Fibroblast of skin of scalp (primary cell): ENCODE measurements at places on chromosomes 12 and 14.

- DNase-seq, result peak; percentile 42
These were observed 455 bp downstream of the ATP6V1D start for GRCh38 chr14:67358924-67359774.

DNA sequence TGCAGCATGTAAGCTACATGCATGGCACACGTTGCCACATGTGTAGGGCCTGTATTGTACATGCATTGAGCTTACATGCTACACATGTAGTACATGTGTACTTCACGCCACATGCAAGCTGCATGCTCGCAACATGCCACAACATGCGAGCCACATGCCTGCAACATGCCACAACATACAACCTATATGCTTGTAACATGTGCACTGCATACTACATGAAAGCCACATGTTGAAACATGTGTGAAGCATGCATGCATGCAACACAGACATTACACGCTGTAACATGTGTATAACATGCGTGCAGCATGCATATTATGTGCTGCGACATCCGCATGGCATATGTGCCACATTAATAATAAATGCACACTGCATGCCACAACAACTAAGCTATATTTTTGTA lies 9.1 kb upstream of the TMTC1 start:
- DNase-seq, result no peak

DNA sequence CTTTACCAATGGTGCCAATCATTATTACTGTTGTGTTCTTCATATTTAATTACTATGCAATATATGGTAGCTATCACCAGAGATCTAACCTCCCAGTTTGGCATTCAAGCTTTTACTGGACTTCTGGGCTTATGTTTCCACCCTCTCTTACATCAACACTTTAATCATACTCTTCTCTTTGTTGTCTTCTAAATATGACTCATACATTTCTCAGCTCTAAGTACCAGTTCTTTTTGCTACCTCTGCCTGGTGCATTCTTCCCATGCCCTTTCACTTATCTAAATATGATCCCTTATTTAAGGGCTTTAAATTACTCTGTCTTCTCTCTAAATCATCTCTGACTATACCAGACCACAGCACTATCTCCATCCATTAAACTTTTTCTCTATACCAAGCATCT lies 246.1 kb upstream of the CCDC196 start:
- peak; percentile 3 for DNase-seq

DNA sequence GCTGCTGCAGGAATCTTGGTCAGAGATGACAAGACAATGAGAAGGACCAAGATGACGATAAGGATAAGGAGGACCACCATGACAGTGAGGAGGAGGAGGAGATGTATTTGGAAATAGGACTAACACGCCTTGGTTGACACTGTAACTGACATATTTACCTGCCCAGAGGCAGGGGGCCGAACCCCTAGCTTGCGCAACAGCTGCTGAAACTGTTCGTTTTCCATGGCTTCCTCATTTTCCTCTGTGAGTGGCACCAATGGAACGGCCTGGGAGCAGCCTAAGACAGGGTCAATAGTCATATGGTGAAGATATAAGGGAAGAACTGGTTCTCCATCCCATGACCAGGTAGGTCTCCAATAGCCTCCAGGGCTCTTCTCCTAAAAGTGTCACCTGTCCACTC lies 28.8 kb downstream of the TIMELESS start:
- DNase-seq, result no peak

- no peak for DNase-seq
These were observed 444.9 kb upstream of the FOXG1 start for GRCh38 chr14:28321475-28322244.

DNA sequence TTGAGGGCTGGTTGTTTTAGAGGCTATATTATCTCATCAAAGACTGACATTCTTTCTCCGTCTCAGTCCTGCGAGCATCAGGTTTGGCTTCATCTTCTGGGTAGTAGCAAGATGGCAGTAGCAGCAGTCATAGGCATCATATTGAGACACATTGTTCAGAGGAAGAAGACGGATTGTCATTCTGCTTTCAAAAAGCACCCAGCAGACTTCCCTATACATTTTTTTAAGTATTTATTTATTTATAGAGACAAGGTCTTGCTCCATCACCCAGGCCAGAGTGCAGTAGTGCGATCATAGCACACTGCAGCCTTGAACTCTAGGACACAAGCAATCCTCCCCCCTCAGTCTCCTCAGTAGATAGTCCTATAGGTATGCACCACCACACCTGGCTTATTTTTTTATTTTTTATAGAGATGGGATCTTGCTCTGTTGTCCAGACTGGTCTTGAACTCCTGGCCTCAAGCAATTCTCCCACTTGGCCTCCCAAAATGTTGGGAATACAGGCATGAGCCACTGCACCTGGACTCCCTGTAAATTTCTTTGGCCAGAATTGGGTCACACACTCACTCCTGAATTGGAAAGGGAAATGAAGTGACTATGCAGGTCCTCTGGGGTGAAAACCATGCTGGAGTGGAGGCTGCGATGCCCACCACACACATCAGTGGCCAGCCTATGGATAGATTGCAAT lies 125.4 kb downstream of the SLC38A6 start:
- no peak for DNase-seq

- no peak for DNase-seq
These were observed 7.7 kb downstream of the FOS start for GRCh38 chr14:75286313-75286712.

- DNase-seq, result no peak
These were observed 16.4 kb upstream of the PRIMA1 start for GRCh38 chr14:93804654-93805053.

- no peak for DNase-seq
These were observed 60.1 kb downstream of the FOXN3 start for GRCh38 chr14:89356927-89357326.

DNA sequence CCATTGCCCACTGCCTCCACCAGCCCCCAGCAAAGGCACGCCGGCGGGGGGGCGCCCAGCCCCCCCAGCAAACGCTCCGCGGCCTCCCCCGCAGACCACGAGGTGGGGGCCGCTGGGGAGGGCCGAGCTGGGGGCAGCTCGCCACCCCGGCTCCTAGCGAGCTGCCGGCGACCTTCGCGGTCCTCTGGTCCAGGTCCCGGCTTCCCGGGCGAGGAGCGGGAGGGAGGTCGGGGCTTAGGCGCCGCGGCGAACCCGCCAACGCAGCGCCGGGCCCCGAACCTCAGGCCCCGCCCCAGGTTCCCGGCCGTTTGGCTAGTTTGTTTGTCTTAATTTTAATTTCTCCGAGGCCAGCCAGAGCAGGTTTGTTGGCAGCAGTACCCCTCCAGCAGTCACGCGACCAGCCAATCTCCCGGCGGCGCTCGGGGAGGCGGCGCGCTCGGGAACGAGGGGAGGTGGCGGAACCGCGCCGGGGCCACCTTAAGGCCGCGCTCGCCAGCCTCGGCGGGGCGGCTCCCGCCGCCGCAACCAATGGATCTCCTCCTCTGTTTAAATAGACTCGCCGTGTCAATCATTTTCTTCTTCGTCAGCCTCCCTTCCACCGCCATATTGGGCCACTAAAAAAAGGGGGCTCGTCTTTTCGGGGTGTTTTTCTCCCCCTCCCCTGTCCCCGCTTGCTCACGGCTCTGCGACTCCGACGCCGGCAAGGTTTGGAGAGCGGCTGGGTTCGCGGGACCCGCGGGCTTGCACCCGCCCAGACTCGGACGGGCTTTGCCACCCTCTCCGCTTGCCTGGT lies at the start of gene CDKN1B:
TSS of gene CDKN1B (plus strand) at position 576 of the 793 bp plus-strand sequence. CDS start 472 bp downstream, outside the sequence.
- peak; percentile 95 for DNase-seq

- peak; percentile 41 for DNase-seq
These were observed 342.0 kb downstream of the NPAS3 start for GRCh38 chr14:33280646-33281045.

DNA sequence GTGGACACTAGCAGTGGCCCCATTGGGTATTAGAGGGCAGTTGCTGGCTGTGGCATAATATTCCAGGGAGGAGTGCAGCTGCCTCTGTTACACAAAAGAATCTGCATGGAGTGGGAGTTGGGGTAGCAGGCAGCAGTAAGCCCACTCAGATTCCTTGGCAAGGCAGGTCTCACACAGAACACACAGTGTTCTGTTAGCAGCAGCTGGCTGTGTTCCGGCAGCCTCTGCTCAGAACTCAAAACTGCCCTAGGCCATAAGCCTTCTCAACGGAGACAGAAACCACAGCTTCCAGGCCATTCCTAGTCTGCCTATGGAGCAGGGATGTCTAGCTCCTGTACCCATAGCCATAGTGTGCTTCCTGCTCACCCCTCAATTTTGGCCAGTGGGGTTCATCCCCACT lies 1085.4 kb downstream of the SLC6A15 start:
- DNase-seq, result no peak
